ENCODE measurements at places on chromosomes 5 and 9.

DNA sequence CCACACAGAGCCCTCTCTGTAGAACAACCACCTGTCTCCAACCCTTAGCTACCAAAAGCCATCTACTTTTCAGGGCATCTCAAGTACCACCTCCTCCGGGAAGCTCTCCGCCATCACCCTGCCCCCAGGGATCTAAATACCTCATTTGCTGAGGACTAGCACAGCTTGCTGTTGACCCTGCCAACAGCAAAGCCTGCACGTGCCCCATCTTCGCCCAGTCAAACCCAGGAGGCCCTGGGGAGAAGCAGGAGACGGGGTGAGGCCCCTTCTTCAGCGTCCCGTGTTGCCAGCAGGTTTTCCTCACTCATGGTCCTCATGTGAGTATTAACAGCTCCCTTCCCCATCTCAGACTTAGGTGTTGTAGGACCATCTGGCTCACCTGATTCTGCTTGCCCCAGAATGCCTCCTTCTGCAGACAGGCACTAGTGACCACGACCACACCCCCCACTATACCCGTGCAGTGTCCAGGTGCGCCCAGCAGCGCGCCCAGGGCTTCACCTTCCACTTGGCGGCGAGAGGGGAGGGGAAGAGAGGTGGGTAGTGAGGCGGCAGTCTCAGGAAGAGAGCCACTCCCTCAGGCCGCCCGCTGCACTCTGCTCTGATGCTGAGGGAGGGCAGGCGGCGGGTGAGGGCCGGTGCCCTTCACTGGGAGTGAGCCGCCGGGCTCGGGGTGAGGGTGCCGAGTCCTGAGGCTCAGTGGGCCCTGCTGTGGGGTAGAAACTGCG is 11.1 kb downstream of the VAV2 start:
- DNase-seq = no peak

- no peak for DNase-seq
Observed at GRCh38 chr5:119131530-119132304, 60.8 kb downstream of the DMXL1 start.

- DNase-seq = no peak
Observed at GRCh38 chr5:146860213-146860893, 18.2 kb downstream of the PPP2R2B start.

DNA sequence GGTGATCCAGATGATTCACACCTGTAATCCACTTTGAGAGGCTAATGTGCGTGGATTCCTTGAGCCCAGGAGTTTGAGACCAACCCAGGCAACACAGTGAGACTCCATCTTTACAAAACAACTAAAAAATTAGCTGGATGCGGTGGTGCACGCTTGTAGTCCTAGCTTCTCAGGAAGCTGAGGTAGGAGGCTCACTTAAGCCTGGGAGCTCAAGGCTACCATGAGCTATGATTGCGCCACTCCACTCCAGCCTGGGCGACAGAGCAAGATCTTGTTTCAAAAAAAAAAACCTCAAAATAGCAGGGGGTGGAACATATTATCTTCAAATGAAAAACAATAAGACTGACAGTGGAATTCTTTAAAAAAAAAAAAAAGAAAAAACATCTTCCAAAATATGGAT is 59.0 kb downstream of the PCDHGC5 start:
- no peak for DNase-seq

DNA sequence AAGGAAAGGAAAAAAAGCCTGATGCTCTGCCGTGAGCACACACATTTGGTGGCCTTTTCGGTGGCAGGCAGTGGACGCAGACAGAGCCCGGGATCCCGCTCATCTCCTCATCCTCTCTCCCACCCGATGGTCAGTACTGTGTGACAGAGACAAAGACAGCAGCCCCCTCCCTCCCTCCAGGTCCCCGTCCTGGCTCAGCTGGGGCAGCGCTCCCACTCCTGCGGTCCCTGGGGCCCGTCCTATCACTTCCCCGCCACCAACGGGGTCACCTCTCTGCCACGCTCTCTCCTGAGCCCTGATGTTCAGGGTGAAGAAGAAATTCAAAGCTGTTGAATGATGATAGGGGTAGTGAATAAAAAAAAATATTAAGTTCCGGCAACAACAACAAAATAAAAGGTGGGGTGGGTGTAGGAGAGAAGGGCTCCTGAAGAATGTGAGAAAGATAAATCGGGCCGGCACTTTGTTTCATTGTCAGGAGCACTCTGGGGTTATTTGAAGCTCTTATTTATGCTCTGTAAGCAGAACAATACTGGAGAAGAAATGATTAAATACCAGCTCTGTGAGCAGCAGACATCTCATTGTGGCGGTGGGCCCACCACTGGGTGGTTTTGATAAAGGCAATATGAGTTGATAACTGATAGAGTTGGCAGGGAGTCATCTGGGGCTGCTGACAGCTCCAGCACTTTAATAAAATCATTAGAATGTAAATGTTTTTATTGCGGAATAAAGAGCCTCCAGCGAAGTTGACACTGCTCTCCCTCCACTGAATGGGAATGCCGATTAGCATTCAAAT is 417.7 kb downstream of the IRX1 start:
- no peak for DNase-seq

GRCh38 chr9:83956436-83957247 is 23.4 kb downstream of the HNRNPK start:
- peak; percentile 12 for DNase-seq

DNA sequence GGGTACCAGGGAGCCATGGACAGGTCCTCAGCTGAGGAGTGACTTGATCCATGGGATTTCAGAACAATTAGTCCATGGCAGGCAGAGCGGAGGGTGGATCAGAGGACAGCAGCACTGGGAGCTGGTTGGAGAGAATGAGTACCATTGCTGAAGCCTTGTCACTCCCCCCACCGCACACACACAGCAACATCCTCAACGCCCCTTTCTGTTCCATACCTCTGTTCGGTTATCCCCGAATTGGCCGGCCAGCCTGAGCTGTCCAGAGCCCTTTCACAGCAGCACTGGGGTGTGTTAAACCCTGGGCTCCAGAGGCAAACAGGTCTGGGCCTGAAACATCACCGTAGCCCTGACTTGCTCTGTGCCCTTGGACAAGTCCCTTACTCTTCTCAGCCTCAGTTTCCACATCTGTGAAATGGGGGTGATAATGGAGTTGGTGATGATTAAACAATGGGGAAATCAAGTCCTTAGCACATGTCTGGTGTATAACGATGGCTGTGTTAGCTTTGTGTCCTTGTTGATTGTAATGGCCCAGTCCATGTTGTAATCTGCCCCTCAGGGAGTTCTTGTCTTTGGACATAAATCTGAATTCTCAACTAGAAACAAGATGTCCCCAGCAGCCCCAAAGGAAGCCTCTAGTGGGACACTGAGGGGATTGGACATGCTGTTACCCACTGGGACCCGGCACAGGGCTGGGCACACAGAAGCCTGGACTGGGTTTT is 16.9 kb downstream of the GSN start:
- DNase-seq = no peak

DNA sequence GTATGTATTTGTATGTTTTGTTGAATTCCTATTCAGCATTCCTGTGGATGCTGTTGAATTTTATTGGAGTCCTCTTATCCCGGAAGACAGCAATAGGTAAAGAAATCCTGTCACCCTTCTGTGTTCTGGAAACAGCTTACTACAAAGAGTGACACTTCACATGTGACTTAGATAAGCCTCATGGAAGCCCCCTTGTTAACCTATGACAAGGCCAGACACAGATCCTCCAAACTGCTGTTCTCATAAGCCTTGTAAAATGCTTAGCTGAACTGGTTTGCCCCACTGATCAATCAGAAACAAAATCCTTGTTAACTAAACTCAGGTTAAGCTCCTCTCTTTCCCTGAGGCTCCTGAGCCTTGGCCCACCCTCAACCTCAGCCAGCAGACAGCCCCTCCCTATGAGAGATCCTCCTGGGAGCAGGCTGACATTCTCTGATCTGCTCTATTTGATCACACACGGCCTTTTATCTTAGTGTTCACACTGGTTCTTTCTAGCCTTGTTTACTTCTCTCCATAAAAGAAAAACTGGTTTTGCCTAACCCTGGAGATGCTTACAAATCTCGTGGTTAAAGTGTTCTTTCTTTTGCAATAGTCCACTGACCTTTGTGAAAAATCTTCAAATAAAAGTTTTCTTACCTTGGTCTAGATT is 29.4 kb upstream of the ATP6V1G1 start:
- no peak for DNase-seq

- no peak for DNase-seq
Observed at GRCh38 chr5:143306040-143306439, 97.4 kb downstream of the NR3C1 start.

GRCh38 chr9:126146254-126147145 is 180.1 kb upstream of the MVB12B start:
- DNase-seq = no peak

- no peak for DNase-seq
Observed at GRCh38 chr9:98829766-98830165, 22.3 kb downstream of the GALNT12 start.
